ENCODE measurements at places on chromosomes 7 and 10. TPM values are rescaled to one million over a fixed set of nuclear protein-coding genes. Genes with fewer than 3 reads are reported as not detected.

DNA sequence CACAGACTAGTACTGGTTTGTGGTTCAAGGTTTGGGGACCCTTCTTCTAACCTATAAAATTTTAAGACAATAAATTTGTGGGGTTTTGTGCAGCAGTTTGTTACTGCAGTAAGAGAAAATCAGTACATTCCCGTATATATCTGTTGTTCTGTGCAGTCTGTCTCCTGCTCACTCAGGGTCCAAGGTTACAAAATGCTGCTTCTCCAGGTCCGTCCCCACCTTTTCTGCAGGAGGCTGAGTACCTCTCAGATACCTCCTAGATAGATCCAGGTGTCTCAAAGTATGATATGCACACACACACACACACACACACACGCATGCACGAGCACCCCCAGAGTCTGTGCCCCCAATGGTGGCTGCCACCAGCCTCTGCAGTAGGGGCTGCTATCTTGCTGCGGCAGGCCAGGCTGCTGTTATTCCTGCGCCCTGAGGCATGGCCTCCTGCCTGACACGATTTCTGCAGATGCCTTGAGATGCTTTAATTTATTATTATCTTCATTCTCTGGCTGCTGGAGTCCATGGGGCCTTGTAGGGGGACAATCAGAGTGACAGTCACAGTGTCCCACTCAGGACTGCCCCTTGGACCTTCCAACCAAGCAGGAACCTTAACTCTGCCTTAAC, 25.2 kb upstream of the ASL start:
- DNase-seq: no peak

The MMP21 gene
- total RNA-seq: not detected

GRCh38 chr7:51069411-51070083, 247.1 kb downstream of the COBL start:
- peak; percentile 21 for DNase-seq

- DNase-seq: no peak
These were observed 14.7 kb downstream of the KCNMA1 start for GRCh38 chr10:77622889-77623291.

The NMT2 gene
- 4.6 TPM for total RNA-seq

GRCh38 chr7:67738958-67739357, 742.3 kb downstream of the TYW1 start:
- no peak for DNase-seq

DNA sequence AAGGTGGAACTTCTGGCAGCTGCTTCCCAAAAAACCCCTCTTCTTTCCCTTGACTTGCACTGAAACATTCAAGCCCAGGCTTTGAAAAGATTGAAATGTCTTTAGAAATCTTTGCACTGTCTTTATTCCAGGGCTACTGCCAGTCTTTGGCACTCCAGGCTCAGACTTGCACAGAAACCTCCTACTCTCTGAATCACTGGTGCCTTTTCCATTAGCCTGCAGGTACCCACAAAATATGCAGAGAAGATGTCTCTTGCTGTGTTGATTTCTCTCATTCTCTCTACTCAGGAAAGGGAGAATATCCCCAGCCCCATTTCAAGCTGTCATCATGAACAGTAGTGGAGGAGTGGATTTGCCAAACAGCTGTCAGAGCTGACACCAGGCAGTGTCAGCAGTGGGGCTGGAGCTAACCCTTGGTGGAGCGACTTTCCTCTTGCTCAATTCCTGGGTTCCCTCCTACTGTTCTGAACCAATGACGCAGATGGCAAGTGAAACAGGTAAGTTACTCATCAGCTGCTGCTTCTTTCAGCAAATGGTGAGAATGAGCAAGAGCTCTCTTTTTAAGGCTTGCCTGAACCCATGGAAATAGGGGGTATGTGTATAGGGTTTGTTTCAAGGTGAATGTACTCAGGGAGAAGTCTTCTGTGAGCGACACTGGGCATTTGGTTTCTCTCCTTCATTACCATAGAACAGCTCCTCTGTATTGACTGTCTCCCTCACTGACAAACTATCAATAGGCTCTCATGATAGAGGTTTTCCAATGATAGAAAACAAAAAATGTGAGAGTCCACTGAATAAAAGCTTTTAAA, 362.4 kb downstream of the ADRA2A start:
- no peak for DNase-seq

GRCh38 chr10:96664563-96664962, 55.8 kb downstream of the PIK3AP1 start:
- DNase-seq: no peak

The HOXA1 gene
- 0.27 TPM for total RNA-seq

The PNLIPRP2 gene
- total RNA-seq: not detected

- no peak for DNase-seq
These were observed 27.7 kb upstream of the PRKCQ start for GRCh38 chr10:6607778-6608177.

DNA sequence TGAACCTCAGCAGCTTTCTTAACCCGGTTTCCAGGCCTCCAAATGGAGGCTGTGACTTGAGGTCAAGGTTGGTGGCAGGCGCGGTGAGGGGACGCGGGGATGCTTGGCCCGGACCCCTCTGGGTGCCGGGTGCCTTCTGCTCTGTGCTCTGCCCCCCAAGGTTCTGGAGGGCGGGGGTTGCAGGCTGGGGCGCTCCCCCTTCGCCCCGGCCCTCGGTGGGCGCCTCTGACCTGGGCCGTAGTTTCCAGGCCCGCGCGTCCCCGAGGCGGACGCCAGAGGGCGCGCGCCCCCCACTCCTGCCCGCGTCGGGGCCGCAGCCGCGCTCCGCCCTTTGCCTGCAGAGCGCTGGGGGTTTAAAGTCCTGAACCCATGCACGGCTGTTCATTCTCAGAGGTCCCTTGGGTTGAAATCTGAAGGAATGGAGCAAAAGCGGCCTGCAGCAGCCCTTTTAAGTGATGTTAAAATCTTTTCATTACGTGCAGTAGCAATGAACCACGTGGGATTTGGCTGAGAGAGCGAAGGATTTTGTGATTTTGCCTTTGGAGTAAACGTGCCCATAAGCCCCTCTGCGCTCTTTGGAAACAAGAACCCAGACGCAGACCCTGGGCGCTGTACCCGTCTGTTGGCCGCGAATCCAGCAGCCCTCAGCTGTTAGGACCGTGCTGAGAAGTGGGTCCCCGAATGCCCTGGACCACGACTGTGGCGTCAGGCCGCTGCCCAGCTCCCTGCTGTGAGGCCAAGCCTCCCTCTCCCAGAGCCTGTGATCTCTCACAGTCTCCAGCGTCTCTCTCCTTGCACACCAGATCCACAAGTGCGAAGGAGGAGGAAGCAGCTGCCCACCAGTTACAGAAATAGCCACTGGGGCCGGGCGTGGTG, 135.0 kb downstream of the ACTR3B start:
- DNase-seq: peak; percentile 29

DNA sequence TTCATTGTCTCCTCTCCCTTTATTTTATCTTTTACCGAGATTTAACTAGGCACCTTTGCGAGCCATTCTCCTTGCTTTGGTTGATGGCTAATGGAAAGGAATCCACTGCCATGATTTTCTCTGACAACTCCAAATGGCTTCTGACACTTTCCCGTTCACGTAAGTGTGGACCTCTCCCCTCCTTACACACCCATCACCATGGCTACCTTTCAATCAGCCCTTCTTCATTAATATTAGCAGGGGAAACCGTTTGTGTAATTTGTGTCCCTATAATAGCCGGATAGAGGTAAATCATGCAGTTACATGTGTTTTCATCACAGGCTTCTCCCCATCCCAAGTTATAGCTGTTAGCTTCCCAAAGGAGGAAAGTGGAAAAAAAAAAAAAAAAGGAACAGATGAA, 767.3 kb downstream of the MAGI2 start:
- DNase-seq: no peak
